Stimulated activated CD4-positive, alpha-beta T cell treated with anti-CD3 and anti-CD28 coated beads, Interleukin-2, amount 100 ng/mL, for 48 hours (primary cell): ENCODE measurements at places on chromosomes 1 and 21.

DNA sequence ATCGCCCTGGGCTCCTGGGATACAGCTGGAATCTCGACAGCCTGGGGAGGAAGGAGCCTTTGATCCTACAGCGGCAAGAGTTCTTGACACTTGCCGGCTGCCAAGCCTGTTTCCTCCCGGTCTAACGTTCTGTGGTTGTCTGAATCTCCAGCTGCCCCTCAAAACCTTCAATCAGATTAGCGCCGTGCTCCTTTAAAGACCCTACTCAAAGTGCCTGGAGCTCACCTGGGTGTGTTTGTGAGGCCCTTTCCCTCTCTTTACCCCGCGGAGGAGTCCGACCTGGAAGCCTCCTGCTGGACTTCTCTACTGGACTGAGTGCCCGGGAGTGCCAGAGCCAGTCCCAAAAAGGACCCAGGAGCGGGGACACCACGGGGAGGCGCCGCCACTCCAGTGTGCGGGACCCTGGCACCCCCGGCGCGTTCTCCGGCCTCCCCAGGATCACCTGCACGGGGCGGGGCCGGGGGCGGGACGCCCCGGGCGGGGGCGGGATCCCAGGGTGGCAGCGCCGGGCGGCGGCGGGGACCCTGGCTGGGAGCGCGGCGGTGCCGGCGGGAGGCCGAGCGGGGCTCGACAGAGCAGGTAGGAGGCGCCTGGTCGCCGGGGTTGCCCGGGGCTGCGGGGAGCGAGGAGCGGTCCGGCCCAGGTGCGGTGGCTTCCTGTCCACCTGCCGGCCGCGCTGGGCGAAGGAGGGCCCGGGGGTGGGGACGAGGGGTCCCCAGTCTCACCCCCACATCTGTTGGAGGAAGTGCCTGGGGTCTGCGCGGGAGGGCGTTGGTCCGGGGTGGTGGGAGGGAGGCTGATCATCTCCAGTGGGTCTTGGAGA, at the start of gene NCMAP:
TSS of gene NCMAP (plus strand) at position 497 of the 823 bp plus-strand sequence. CDS start 39,344 bp downstream, outside the sequence.
- no peak for DNase-seq

GRCh38 chr1:5707566-5708345, 284.5 kb downstream of the NPHP4 start:
- DNase-seq = no peak

GRCh38 chr1:156696755-156697154, 8.6 kb downstream of the CRABP2 start:
- DNase-seq = no peak

- DNase-seq = no peak
Observed at GRCh38 chr1:39453603-39454002, 37.8 kb upstream of the BMP8A start.

DNA sequence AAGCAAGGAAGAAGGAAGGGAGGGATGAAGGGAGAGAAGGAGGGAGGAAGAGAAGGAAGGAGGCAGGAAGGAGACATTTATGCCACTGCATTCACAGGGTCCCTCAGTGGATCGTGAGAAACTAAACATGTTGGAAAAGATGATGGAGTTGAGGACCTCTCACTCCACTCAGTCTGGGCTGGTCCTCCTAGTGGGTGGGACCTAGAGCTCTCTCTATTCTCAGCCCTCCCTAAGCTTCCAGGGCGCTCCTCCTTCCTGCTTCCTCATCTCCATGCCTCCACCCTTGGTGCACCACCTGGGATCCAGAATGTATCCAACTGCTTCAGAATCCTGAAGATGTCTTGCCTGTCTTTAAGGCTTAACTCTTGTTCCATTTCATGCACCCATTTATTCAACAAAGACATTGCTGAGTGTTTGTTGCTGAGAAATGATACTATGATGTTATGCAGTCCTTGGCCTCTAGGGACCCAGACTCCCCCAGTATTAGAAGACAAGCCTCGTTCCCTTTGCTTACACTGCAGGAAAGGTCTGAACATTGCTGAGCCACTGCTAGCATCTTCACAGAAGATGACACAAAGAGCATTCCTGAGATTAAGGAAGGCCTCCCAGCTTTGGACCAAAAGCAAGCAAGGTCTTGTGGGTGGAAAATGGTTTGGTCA, 88.5 kb downstream of the BEND5 start:
- no peak for DNase-seq

- no peak for DNase-seq
Observed at GRCh38 chr1:242811092-242811840, 286.8 kb upstream of the PLD5 start.

- no peak for DNase-seq
Observed at GRCh38 chr1:198364471-198364870, 176.0 kb downstream of the ATP6V1G3 start.

DNA sequence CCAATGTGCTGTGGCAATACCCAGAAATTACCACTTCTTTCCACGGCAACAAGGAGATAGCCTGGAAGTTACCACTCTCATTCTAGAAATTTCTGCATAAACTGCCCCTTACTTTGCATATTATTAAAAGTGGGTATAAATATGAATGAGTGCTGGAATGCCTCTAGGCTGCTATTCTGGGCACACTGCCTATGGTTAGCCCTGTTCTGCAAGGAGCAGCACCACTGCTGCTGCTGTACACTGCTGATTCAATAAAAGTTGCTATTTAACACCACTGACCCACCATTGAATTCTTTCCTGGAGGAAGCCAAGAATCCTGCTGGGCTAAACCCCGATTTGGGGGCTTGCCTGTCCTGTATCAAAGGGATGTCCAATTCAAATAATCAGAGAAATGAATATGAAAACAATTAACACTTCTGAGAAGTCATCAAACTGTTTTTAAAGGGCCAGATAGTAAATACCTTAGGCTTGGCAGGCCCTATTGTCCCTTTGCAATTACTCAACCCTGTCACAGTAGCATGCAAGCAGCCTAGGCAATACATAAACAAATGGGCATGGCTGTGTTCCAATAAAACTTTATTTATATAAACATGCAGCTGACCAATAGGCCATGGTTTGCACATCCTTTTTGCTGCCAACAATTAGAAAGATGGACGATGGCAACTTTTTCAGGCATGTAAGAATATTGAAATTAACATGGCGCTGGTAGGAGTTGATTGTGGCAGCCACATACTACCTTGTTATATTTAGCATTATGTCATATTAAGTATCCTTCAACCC, 369.4 kb upstream of the B3GALT2 start:
- DNase-seq = no peak

- DNase-seq = no peak
Observed at GRCh38 chr1:172833954-172834353, 175.1 kb downstream of the FASLG start.

GRCh38 chr21:41819856-41820281, 53.0 kb upstream of the RIPK4 start:
- no peak for DNase-seq

- DNase-seq = peak; percentile 68
Observed at GRCh38 chr1:172638885-172639831, 19.7 kb upstream of the FASLG start.

GRCh38 chr1:184535191-184535970, 148.6 kb downstream of the C1orf21 start:
- DNase-seq = no peak

- no peak for DNase-seq
Observed at GRCh38 chr1:208808301-208808700, 564.1 kb upstream of the PLXNA2 start.

GRCh38 chr1:228165372-228166169, at the start of gene IBA57:
Gene IBA57, plus strand, starts transcription at chr1:228165804. Its CDS starts 13 bp downstream, at chr1:228165817.
- DNase-seq = peak; percentile 99

GRCh38 chr21:45974073-45975019, 7.2 kb upstream of the COL6A1 start:
- DNase-seq = no peak

- no peak for DNase-seq
Observed at GRCh38 chr21:46077674-46078101, 20.2 kb upstream of the COL6A2 start.

DNA sequence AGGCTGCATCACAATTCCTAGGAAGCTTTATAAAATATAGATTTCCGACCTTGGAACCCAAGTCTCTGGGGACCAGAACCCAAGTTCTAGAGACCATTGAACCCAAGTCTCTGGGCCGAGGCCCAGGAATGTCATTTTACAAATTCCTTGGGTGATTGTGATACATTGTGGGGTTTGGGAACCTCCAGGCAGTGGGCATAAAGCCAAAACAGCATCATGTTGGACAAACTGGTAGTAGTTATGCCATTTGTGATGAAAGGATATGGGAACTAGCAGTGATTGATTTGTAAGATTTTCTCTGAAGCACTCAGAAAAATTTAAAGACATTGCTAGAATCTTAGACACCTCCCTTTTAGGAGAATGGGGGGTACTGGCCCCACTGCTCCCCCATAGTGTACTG, 160.2 kb downstream of the HIVEP3 start:
- DNase-seq = no peak

DNA sequence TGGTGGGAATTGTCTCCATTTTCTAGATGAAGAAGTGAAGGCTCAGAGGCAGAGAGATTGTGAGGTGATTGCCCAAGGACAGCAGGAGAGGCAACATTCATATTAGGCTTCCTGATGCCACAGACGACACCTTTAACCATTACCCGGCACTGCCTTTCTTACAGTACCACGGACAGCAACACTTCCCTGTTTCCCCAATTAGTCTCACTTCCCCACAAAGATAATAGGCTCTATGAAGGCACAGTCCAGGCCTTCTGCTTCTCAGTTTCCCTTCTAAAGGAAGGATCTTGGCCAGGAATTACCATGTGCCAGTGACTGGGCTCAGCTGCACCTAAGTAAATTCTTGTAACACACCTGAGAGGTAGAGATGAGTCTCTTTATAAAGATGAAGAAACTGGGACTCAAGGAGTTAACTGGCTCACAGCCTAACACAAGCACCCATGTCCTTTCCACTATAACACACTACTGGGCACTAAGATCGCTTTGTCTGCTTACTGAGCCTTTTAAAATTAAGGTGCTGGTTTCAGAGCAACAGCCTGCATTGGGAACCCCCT, 9.6 kb downstream of the IGSF9 start:
- no peak for DNase-seq

GRCh38 chr1:201702936-201703335, 126.0 kb upstream of the IPO9 start:
- DNase-seq = no peak

DNA sequence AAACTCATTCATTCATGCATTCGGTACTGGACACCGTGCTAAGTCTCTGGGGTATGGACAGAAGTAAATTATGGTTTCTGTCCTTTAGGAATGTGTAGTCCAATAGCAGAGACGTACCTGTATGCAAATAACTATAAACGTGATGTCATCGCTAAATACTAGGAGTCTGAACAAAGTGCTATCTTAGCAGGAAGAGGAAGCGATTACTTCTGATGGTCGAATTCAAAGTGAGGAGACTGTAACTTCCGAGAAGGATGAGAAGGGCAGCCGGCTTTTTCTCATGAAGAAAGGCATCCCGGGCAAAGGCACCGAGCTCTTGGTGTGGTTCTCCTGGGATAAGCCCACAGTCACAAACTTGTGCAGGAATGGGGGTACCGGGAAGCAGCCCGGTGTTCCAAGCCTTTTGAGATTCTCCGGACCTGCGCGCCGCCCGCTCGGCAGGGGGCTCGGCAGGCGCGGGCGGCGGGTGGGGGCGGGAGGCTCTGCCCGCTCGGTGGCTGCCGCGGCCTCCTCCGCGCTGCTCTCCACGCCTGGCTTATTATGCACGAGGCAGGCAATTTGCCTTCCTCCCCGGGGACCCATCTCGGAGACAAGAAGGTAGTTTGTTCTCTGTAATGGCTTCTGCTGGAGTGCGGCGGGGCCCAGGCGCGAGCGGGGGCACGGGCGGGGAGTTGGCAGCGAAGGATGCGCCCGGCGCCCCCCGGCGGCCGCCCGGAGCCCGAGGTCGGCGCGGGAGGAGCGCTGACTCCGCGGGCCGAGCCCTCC, 67.5 kb upstream of the CD1D start:
- peak; percentile 38 for DNase-seq

- DNase-seq = peak; percentile 64
Observed at GRCh38 chr1:65148548-65149350, 746 bp downstream of the AK4 start.

DNA sequence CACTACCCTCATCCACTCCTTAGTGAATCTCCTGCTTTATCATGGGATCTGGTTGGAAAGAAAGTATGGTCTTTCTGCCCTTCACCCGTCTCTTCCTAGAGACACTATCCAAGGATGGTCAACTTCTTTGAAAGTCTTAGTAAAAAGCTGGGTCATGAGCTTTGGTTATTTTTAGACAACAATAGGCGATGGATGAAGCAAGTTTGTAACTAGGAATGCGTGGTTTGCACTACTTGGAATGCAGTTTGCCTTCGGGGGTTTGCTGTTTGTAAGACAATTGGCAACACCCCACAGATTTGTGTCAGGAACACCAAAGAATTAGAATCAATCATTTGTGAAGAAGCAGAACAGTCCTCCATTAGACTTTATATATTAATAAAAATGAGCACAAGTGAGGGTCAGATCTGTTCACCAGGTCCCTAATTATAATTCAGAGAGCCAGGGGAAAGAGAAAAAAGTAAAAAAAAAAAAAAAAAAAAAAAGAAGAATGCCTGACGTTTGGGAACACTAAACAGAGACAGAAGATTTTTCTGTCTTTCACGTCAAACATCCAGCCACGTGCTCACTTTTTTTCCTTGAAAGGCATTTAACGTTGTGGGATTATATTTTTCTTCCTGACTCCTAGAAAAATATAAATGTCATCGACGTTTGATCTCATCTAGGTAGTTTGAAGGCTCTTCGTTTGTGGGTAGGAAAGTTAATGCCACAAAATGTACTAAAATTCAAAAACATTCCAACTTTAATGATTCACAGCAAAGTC, 60.7 kb upstream of the BTG3 start:
- DNase-seq = no peak

DNA sequence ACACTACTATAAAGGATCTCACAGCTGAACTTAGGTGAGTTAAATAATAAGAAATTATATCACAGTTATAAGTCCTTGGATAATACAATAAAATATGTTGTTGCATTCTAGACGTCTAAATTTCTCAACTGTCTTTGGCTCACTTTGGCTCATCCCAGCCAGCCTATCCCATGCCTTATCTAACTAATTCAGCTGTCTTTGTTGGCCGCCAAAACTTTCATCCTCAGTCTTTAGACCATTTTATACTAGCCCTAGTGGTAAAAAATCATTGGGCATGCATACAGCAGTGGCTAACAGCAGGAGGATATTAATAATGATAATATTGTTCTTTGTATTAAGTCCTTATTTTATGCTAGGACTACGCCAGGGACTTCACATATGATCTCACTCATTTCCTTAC, 59.3 kb downstream of the CCDC18 start:
- no peak for DNase-seq

- DNase-seq = no peak
Observed at GRCh38 chr1:46575778-46576177, 24.3 kb upstream of the KNCN start.
